GM23248 (cell line): ENCODE measurements at places on chromosomes 16 and 17. TPM values are rescaled to one million over a fixed set of nuclear protein-coding genes. Genes with fewer than 3 reads are reported as not detected.
A peak's percentile ranks its signal among the peaks of the same experiment; 100 is the strongest.

- DNase-seq: peak; percentile 66
- H3K36me3 ChIP-seq: no peaks in the 10 kb centered on the region
- H3K27me3 ChIP-seq: no peaks in the 10 kb centered on the region
- no peak overlapping the region for H3K27ac ChIP-seq
Observed at GRCh38 chr17:57121308-57122042, 36.4 kb downstream of the AKAP1 start.

DNA sequence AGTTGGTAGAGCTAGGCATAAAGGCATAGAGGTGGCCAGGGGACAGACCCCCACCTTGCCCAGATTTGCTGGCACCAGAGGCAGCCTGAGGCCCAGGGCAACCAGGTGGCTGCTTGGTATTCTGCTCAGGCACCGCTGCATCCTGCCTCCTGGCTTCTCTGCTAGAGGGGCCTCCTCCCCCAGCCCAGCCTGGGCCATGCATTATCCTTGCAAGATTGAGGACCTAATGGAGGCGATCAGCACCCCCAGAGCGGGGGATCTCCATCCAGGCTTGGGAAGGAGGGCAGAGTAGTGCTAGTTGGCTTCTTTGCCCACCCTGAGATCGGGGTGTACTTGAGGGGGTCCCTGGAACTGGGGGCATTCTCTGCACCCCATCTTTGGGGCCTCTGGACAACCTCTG lies 23.8 kb downstream of the CDK5RAP3 start:
- H3K27ac ChIP-seq: no peak overlapping the region
- H3K4me3 ChIP-seq: no peak overlapping the region
- peaks cover 6% of the 10 kb centered on the region; the same call in 1 of the 2 replicates for H3K4me1 ChIP-seq
- H3K36me3 ChIP-seq: no peaks in the 10 kb centered on the region
- DNase-seq: no peak
- H3K27me3 ChIP-seq: no peaks in the 10 kb centered on the region

GRCh38 chr16:80210787-80211186 lies 330.0 kb upstream of the DYNLRB2 start:
- DNase-seq: no peak
- H3K27ac ChIP-seq: no peak overlapping the region
- no peaks in the 10 kb centered on the region for H3K4me1 ChIP-seq
- H3K27me3 ChIP-seq: no peaks in the 10 kb centered on the region
- no peak overlapping the region for H3K4me3 ChIP-seq
- H3K36me3 ChIP-seq: no peaks in the 10 kb centered on the region

- no peak overlapping the region for H3K4me3 ChIP-seq
- H3K36me3 ChIP-seq: no peaks in the 10 kb centered on the region
- peaks cover 7% of the 10 kb centered on the region; the same call in 1 of the 2 replicates for H3K27me3 ChIP-seq
- DNase-seq: no peak
Observed at GRCh38 chr16:57507136-57508034, 21.1 kb upstream of the DOK4 start.

ACSM2B gene
- total RNA-seq: not detected in 2 replicates

DNA sequence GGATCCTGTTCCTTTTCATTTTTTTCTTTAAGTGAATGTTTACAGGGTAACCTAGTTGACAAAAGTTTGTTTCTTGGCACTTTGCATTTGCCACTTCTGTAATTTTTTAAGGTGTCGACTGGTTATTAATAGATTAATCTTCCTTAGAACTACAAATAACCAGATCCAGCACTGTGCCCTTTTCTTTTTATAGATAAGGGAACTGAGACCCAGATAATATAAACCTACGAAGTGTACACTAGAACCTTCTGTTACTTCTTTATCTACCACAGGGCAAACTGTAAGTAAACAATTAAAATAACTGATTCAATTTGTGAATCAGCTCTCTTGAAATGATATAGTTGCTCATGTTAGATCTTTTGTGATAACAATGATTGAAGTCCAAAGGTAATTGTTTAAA lies 55.4 kb downstream of the NLK start:
- DNase-seq: no peak
- H3K4me1 ChIP-seq: no peaks in the 10 kb centered on the region
- no peak overlapping the region for H3K27ac ChIP-seq
- H3K27me3 ChIP-seq: no peaks in the 10 kb centered on the region
- no peak overlapping the region for H3K4me3 ChIP-seq

- H3K27me3 ChIP-seq: no peaks in the 10 kb centered on the region
- no peaks in the 10 kb centered on the region for H3K36me3 ChIP-seq
- H3K4me1 ChIP-seq: no peaks in the 10 kb centered on the region
- H3K27ac ChIP-seq: no peak overlapping the region
Observed at GRCh38 chr16:65278874-65279273, 157.0 kb upstream of the CDH11 start.

DNA sequence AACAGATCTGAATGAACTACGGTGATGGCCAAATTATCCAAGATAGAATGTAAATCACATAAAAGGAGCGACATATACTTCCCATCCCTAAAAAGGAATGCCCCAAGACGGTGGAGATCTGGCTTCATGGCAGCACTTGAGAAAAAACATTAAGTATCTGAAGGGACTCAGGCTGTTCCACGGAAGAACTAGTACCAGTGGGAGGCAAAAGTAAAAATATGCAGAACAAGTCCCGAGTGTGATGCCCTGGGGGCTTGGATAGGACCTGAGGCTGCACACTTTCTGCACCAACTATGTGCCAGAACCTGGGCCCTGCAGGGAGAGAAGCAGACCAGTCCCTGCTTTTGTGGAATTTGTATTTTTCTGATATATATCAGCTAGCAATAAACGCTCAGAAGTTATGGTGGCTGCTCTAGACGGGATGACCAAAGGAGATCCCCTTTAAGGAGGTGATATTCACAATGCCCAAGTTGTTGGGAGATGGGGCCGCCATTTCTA lies 539 bp upstream of the CKLF start:
- H3K4me3 ChIP-seq: peak overlapping the region; percentile 78
- peak overlapping the region; percentile 69 for H3K27ac ChIP-seq
- H3K36me3 ChIP-seq: no peaks in the 10 kb centered on the region
- peaks cover 30% of the 10 kb centered on the region for H3K4me1 ChIP-seq
- H3K27me3 ChIP-seq: no peaks in the 10 kb centered on the region

DNA sequence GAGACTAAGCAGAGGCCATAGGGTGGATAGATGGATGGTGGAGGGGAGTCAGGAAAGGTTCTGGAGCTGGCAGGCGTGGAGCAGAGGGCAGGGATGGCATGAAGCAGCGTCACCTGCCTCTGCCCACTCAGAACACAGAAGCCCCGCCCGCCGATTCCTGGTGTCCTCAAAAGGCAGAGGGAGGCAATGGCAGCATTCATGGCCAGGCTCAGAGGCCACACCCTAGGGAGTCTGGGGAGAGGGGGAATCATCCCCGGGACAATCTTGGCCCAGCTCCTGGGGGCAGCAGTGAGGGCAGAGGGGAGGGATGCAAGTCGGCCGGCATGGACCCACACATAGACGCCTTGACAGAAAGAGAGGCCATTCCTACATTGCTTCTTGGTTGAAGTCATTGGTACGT lies 60.7 kb upstream of the CACNG4 start:
- no peaks in the 10 kb centered on the region for H3K36me3 ChIP-seq
- H3K27me3 ChIP-seq: peaks cover 29% of the 10 kb centered on the region
- no peak overlapping the region for H3K27ac ChIP-seq

GRCh38 chr17:71467719-71468118 lies 653.1 kb upstream of the SOX9 start:
- no peaks in the 10 kb centered on the region for H3K27me3 ChIP-seq

GRCh38 chr16:64762211-64762610 lies 359.7 kb downstream of the CDH11 start:
- no peak overlapping the region for H3K27ac ChIP-seq
- H3K4me1 ChIP-seq: no peaks in the 10 kb centered on the region
- H3K4me3 ChIP-seq: no peak overlapping the region
- peaks cover 21% of the 10 kb centered on the region for H3K27me3 ChIP-seq

- H3K4me1 ChIP-seq: no peaks in the 10 kb centered on the region
- H3K4me3 ChIP-seq: no peak overlapping the region
- H3K27me3 ChIP-seq: no peaks in the 10 kb centered on the region
- no peak for DNase-seq
- no peak overlapping the region for H3K27ac ChIP-seq
Observed at GRCh38 chr16:13554005-13554404, 365.9 kb upstream of the ERCC4 start.

- no peaks in the 10 kb centered on the region for H3K27me3 ChIP-seq
- no peak overlapping the region for H3K4me3 ChIP-seq
- no peak overlapping the region for H3K27ac ChIP-seq
- no peaks in the 10 kb centered on the region for H3K36me3 ChIP-seq
- no peak for DNase-seq
Observed at GRCh38 chr16:67593288-67593687, 31.0 kb downstream of the CTCF start.
